ENCODE measurements at places on chromosomes 5 and 9.

- DNase-seq = no peak
Observed at GRCh38 chr9:77291714-77292113, 114.4 kb downstream of the VPS13A start.

DNA sequence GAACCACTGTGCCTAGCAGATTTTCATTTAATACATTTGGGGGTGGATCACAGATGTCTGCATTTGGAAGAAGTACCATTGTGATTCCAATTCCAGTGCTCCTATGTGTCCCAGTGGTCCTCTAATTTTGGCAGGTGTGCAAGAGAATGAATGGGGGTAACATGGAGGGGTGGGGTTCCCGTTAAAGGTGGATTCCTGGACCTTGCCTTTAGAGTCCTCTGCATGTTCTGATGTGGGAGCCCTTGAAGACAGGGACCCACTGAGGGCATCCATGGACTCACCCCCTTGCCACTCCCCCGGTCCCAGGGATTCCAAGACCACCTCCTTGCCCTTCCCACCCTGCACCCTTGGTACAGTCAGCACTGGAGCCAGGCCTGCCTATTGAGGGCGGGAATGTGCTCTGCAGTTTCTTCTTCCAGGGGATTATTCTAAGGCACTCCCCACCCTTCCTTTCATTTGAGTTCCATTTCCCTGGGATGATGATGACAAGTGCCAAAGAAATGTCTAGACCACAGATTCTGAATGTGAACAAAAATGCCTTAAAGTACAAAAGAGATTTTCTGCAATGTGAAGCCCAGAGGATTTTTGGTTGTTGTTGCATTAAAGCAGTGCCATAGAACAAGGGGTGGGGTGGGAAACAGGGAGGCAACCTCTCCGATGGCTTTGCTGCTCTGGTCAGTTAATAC, 119.4 kb upstream of the PTCH1 start:
- DNase-seq = no peak

- DNase-seq = no peak
Observed at GRCh38 chr5:43236653-43237355, 44.8 kb downstream of the NIM1K start.

DNA sequence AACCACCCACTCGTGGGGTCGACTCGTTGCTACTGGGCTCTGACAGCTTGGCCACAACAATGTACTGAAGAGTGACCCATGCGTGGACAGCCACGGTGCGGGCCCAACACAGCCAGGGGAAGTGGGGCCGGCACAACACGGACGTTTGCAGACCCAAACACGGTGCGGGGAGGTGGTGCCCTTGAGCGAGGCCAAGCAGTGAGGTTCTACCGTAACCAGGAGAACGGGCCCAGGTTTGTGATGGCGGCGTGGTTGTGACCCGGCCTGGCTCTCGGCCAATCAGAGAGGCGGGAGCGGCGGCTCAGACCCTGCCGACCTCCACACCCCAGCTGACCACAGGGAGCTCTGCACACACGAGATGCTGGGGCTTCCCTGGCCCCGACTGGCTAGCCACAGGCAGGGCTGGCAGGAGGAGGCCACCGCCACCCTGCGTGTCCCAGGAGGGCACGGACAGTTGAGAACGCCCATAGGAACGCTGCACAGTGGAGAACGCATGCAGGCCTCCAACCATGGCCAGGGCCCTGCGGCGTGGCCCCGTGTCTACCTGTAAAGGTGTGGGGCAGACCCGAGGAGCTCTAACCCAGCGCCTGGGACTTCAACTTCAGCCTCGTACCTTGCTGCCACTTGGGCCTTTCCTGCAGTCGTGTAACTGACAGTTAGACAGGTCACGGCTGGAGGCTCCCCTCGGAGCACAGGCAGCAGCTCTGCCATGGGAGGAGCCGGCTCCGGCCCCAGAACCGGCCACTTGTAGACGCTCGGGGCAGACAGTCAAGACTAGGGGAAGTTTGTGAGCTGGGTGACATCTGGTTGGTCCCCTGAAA, 13.7 kb downstream of the BRD3 start:
- DNase-seq = no peak

GRCh38 chr9:125881042-125881441, 133.9 kb downstream of the PBX3 start:
- no peak for DNase-seq

DNA sequence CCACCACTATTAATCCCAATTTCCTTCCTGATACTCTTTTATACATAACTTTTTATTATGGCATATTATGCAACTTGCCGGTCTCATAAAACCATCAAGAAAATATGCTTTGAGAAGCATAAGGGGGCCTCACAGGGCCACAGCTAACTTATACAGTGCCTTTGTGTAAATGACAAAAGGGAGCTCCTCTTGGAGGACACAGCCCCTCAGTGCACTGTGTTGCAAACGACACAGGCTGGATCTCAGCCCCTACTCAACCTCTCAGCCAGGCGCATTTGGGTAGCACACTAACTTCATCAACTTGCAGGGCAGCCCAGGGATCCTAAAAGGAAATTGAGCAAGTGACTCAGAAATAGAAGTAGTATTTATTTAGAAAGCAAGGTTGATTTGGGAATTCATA, 35.4 kb downstream of the RIGI start:
- DNase-seq = no peak

DNA sequence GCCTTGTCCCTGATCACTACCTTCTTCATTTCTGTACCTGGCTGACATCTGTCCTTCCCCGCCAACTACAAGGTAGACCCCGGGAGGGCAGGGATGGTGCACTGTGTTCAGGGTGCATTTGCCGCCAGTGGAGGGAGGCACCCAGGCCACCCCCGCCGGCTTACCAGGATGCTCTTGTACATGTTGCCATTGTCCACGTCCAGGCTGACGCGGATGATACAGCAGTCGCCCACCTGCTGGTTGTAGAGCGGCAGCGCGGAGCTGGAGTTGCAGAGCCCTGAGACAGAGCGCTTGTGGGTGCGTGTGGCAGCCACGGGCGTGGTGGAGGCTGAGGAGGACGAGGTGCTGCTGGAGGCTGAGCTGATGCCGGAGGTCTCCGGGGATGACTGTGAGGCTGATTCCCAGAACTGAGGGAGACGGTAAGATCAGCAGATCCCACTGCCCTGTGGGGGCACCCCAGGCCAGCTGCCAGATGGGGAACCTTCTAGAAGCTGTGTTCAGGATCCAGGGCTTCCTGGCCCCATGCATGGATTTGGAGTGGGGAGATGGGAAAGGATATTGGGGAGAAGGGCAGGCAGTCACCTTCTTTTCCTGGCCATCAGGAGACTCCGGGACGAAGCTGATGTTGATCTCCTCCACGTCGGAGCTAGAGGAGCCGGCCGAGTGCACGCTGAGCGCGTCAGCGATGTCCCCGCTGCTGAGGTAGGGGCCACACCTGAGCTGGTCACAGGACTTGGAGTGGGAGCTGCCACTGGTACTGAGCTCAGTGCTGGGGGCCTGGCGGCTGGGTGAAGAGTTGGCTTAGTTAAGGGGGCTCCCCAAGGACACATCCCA, 19.5 kb downstream of the RALGDS start:
- no peak for DNase-seq

GRCh38 chr9:72667181-72667580, 145.8 kb downstream of the TMC1 start:
- DNase-seq = no peak

Data from AG04449 (cell line).